ENCODE measurements at places on chromosomes 16 and 17. TPM values are rescaled to one million over a fixed set of nuclear protein-coding genes. Genes with fewer than 3 reads are reported as not detected.

DNA sequence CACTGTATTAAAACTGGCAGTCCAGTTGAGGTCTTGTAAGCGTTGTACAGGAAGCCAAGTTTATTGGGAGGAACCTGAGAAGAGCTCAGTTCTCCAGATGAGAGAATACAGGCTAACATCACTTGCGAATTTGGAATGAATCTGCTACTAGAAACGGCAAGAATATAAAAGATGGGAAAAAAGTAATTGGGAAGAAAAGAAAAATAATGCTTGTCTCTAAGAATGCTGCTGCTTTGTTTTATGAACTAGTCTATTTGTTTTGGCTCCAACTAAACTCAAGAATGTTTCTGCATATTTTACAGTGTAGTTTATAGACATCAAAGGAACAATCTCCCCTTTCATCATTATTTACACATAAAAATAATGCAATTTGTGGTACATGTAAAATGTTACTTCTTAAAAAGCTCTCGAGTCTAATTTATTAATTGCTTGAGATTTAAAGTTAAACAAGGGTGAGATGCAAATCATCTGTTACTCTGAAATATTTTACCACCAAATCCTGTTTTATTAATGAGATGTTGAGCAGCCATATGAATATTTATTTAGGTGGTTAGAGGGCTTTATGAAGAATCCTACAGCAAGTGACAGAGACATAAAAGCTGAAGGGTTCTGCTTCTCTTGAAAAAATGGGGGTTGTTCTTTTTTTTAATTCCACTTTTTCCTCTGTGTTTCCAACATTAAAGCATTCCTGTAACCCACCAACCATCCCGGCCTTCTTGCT, 162.1 kb upstream of the AXIN2 start:
- no peak for DNase-seq

- no peak for DNase-seq
Observed at GRCh38 chr17:57275071-57275764, 18.9 kb downstream of the MSI2 start.

DNA sequence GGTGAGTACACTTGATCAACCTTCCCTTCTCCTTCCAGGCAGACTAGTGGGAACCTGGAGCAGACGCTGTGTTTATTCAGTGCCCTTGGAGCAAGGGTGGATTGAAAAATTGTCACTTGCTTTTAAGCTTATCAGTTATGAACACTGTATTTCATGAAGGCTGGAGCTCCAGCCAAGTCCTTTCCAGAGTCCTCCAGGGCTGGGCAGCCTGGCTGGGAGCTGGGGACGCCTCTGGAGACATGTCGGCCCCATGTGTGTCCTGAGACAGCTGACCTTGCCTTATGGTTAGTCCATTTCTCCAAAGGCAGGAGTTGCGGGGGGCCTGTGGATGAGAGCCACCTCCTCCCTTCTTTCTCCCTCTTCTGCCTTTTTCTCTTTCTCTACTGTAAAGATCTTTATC, 67.0 kb downstream of the RAP1GAP2 start:
- no peak for DNase-seq

DNA sequence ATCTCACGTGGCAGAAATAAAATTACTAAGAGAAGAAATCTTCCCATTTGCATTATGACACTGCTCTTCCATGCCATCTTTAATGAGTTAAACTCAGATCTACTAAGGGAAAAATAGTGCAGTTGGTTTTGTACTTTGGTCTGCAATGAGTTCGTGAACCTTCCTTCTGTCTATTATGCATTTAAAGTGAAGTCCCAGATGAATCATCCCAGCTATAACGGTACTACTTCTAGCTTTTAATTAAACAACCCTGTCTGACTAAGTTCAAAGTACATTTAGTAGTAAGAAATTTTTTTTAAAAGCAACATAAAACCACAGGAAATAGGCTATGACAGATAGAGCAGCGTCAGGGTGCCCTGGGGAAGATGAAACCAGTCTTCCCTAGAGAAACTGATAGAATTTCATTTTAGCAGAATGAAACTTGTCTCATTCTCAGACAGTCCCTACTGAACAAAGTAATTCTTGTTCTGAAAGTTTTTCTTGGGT, 1.8 kb downstream of the TMIGD1 start:
- peak; percentile 75 for DNase-seq

DNA sequence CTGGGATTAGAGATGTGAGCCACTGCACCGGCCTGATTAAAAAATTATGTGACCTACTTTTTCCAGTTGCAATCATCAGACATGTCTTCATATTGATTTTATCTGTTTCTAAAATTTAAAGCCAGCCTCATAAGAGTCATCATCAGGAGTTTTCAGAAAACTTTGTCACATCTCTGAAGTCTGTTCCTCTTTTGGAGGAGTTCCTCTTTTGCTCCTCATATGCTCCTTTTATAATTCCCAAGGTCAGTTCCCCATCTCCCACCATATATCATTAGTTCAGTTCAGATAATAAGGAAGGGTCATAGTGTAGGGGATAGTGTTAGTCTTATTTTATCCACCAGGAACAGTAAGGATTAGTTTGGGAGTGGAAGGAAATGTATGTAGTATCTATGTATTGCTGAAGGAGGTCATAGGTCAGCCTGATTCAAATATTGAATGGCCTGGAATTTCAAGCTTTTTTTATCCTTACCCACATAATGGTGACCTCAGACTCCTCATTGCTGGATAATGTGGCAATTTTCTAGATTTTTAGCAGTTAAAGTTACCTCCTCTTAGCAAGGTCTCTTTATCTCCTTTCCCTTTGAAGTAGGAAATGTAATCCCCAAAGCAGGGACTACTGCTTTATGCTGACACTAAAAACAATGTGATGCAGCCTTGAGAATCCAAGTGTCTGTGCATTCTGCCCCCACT, 13.8 kb upstream of the DUSP14 start:
- DNase-seq, result no peak

GRCh38 chr17:8173871-8174322, 2.3 kb downstream of the TMEM107 start:
- DNase-seq, result no peak

DNA sequence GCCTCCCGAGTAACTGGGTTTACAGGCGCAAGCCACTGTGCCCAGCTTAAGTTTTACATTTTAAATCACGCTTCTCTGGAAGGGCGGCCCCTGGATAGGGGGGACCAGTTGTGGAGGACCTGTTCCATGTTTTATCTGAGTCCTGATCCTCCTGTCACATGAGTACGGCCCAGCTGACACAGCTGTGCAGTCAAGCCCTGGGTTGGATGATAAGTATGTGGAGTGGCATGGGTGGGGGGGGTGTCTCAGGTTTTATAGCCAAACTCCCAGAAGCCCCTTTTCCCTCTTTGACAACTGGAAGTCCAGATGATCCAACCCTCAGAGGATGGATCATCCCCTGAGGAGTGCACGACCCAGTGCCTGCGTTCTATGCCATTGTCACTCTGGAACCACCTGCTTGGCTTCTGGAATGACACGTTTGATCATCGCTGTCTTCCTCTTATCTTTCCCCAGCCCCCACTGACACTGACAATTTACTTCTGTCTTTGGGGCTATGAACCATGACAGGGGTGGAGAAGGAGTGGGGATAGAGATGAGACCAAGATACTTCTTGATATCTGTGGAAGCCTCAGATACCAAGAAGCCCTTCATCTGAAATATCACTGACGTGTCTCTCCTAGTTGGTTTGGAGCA, 191.2 kb downstream of the MSI2 start:
- DNase-seq, result no peak

EPX gene
- not detected for total RNA-seq

MYH3 gene
- 2.4 TPM for total RNA-seq

DNA sequence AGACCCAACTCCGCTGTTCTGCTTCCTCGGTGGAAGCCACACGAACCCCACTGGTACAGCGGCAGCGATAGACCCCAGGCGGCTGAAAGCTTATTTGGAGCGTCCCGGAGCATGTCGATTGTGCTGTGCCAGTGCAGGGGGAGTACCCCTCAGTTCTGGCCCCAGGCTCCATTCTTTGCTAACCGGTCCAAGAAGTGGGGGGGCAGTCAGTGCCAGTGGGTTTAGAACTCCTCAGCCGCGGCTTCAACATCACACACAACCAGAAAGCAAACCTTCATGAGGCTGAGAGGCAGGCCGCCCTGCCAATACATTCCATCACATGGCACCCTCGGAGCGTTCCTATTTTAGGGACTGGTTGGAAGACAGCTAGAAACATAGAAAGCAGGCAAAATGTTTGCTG, 1.7 kb upstream of the MNT start:
- DNase-seq, result no peak

DNA sequence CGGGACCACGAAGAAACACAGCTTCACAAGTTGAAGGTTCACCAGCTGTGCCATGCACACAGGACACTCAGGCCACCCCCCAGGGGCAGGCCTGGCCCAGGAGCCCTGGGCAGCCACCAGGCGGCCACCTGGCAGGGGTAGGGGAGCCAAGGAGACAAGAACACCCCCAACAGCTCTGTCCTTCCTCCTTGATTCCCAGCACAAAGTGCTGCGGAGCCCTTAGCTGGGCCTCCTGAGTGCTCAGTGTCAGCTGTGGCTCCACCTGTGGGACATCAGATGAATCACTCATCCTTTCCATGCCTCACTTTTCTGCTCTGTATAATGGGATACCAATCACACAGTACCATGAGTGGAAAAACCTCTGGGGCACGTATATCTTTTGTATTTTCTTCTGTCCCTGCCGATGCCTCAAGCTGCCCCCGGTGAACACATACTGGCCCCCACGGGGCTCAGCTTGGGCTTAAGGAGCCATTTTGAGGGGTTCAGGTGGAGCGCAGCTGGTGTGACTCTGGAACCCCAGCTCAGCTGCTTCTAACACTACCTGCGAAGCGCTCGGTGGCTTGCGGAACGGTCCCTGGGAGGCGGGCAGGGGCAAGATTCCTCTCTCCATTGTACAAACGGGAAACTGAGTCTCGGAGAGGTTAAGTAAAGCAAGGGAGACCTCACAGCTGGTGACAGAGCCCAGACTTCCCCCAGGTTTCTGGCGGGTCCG, 12.0 kb downstream of the GALK1 start:
- DNase-seq, result peak; percentile 15
